ENCODE measurements at places on chromosomes 3 and 15.

- no peak for DNase-seq
Measured at GRCh38 chr3:72383230-72383629, 465.0 kb downstream of the SHQ1 start.

DNA sequence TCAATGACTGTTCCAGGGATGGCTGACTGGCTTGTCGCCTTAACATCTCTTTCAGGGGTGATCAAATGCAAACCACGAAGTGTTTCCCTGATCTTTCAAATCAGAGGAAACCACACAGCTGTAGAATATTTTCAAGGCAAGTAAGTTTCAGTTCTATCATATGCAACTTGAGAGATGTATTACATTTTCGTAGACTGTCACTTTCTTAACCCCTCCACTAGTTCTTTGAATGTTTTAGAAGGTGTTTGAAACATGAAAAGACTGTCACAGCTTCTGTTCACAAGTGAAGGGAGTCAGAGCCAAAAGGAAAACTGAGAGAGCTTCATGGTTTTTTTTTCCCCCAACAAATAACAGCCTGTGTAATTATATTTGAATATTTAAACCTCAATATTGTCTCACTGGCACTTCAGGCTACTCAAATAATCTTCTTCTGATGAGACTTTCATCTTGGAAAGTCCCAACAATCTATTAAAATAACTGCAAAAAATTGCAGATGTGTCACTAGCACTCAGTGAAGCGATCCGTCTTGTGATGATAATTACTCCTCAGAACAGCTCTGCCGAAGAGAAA lies 25.9 kb upstream of the CAPN7 start:
- no peak for DNase-seq

- no peak for DNase-seq
Measured at GRCh38 chr3:47065058-47065457, 85.6 kb downstream of the NBEAL2 start.

DNA sequence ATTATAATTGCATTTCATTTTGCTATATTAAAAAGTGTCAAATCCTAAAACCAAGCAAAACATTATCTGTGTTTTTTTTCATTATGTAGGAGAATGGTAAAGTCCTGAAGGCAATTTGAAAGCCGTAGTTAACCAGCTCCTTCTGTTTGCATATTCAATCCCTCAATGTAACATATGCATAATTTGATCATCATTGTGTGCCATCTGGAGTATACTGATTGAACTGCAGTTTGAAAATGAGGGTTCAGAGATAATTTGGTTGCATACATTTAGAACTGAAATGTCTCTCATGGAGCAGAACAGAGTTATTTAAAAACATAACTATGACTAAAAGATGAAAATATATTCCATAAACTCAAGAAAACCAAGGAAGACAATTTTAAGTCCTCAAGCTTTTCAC lies 518.6 kb downstream of the GBE1 start:
- no peak for DNase-seq

DNA sequence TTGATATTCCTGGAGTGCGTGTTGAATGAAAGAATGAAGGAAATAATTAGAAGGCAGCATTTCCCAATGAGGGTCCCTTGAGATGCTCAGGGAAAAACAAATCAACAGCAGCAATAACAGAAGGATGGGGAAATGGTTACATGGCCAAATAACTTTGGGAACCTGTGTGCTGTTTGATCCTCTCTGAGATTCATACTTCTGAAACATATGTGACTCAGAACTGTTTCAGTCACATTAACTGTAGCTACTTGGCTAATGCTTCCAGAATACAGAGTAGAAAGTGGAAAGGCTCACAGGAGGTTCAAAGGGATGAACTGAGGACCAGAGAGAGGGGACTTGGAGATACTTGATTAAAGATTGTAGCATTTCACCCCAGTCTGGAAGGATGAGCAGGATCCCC lies 258.2 kb downstream of the SLCO3A1 start:
- DNase-seq: no peak

- DNase-seq: no peak
Measured at GRCh38 chr15:77674327-77674726, 41.6 kb upstream of the LINGO1 start.

DNA sequence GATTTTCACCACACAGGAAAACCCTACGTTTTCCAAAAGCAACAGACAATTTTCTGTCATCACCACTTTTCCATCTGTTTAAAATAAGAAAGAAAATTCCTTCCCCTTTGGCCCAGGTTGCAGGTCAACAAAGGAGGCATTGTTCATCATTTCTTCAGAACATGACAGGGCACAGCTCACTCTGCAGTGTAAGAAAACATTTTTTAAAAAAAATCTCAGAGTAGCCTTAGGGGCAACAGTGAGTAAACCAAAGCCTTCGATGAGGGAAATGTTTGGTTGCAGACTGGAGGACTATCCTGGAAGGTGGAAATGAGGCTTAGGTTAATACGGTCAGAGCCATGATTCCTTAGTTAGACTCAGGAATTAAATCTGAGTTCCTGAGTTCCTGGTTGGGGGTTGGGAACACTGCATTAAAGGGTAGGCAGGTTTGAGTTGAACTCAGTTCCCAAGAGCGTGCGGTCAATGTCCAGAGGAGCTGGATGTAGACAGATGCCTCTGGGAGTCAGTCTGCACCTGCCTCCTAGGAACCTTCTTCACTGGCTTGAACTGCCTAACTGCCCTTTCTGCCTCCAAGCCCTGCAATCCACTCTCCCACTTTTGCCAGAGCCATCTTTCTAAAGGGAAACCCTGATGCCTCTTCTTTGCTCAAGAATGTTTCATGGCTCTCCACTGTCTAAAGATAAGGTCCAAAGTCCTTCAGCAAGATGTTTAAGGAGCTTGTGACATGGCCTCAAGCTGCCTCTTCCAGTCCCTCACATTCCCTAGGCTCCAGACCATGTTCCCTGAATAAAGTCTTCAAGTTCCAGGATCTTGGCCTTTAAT lies 3.3 kb upstream of the HES1 start:
- DNase-seq: no peak

- no peak for DNase-seq
Measured at GRCh38 chr3:126381966-126382365, 12.7 kb upstream of the CFAP100 start.

- DNase-seq: no peak
Measured at GRCh38 chr15:58413253-58413652, 18.5 kb upstream of the LIPC start.

- DNase-seq: no peak
Measured at GRCh38 chr15:80380154-80380553, 24.0 kb upstream of the ARNT2 start.

GRCh38 chr3:46719735-46720271 lies 2.1 kb upstream of the PRSS50 start:
- no peak for DNase-seq

- DNase-seq: no peak
Measured at GRCh38 chr3:71680603-71681002, 44.6 kb downstream of the EIF4E3 start.

GRCh38 chr3:32493437-32494414 lies 8.9 kb downstream of the CMTM6 start:
- DNase-seq: no peak

GRCh38 chr3:102529452-102529851 lies 94.6 kb downstream of the ZPLD1 start:
- DNase-seq: no peak

- no peak for DNase-seq
Measured at GRCh38 chr3:176352716-176353334, 844.5 kb downstream of the TBL1XR1 start.

DNA sequence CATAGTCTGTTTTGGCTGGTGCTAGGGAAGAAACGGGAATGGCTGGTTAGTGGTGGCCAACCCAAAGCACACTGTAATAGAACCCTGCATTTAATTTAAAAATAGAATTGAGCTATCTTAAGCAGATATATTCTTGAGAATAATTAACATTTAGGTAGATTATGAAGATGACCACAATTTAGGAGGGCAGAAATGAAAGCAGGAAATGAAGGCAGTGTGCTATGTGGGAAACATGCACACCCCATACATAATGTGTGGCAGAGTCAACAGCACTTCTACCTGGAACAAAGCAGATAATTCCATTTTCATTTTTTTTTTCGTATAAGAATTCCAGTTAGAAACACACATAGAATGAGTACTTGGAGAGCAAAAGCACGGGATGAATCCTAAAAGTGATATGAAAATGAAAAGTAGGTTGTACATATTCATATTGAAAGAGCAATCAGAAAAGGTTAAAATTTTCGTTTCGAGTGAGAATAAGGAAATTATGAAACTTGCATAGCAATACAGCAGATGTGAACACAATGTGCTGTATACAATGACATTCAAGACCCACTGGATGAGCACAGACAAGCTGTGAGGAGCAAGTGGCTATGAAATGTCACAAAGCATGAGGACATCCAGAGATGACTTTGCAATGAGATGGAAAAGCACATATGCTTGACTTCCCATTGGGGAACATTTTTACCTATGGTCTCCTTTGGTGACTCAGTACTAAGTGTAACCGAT lies 102.6 kb downstream of the TFG start:
- no peak for DNase-seq

- no peak for DNase-seq
Measured at GRCh38 chr15:80308002-80308401, 56.0 kb upstream of the CTXND1 start.

DNA sequence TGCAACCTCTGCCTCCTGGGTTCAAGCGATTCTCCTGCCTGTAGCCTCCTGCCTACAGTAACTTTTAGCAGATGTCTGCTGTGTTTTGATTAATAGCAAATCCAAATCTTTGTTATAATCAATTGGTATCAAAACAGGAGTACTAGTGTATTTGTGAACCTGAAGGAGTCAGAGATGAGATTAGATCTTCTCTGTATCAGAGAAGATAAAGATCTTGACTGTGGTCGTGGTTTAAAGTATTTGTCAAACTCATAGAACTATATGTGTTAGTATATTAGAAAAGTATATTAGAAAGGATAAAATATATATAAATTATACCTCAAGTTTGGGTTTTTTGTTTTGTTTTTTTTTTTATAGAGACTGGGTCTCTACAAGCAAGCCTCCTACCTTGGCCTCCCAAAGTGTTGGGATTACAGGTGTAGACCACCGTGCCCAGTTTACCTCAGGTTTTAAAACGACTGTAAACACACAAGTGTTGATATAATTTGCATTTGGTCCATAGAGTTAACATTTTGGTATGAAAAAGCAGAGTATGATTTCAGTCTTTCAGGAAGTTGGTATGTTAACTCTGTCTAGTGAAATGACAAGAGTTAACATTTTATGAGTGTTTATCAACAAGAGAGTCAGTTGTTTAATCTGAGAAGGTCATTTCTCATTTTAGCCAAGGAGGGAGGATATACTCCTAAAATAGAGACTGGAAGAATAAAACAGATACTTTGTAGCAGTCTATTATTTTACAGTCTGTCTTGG lies 18.3 kb downstream of the RTF1 start:
- DNase-seq: no peak

DNA sequence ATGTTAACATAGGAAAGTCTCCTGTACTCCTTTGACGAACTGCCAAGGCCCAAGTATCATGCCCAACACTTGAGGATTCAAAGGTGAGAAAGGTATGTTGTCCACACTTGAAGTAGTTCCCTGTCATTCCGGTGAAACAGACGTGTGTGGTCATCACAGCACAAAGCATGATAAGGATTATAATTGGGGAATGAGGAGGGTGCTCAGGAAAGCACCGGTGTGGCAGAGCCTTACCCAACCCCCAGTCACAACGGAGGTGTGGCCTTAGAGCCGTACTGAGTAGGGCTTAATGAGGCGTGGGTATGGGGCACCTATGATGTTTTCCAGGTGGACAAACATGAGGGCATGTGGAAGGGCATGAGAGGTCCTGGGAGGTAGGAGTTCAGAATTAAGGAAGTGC lies 203.0 kb upstream of the NR2E3 start:
- no peak for DNase-seq

Measured in cortex of kidney (tissue), 1 donor.